ENCODE measurements at places on chromosomes 3 and 15. TPM values are rescaled to one million over a fixed set of nuclear protein-coding genes. Genes with fewer than 3 reads are reported as not detected.

NTRK3 gene
- total RNA-seq, result 3.2 TPM

RNF168 gene
- 21.3 TPM for total RNA-seq

CGNL1 gene
- 11.2 TPM for total RNA-seq

GOLGA6L10 gene
- total RNA-seq, result 0.11 TPM

PLA1A gene
- total RNA-seq, result 1.6 TPM
